ENCODE measurements at places on chromosomes 16 and 17.

DNA sequence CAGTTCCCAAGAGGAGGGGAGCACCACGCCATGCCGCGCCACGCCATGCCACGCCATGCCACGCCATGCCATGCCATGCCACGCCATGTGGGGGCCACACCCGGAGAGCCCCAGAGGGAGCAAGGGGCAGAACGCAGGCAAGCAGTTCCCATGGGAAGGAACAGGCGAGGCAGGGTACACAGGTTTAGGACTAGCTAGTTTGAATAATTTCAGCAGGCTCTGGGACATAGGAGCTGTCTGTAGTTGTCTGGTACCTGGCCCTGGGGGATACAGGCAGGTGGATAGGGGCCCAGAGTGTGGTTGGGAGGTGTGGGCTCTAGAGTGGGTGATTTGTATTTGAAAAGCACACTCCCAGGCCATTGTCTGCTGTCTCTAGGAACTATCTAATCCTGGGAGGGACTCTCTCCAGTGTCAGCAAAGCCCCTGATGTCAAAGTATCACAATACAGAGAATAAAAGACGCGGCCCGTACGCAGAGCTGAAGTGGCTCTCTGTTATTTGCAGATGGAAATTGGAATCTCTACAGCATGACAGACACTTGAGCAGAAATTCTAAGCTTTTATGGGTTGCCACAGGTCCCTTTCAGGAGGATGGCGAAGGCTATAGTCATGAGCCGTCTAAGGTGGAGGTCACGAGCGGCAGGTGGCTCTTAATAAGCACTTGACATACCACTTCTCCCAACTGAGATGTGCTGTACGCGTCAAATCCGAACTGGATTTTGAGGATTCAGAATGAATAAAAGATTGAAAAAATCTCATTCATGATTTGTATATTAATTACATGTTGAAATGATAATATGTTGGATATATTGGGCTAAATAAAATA lies 220.8 kb upstream of the TNRC6C start:
- DNase-seq: no peak

DNA sequence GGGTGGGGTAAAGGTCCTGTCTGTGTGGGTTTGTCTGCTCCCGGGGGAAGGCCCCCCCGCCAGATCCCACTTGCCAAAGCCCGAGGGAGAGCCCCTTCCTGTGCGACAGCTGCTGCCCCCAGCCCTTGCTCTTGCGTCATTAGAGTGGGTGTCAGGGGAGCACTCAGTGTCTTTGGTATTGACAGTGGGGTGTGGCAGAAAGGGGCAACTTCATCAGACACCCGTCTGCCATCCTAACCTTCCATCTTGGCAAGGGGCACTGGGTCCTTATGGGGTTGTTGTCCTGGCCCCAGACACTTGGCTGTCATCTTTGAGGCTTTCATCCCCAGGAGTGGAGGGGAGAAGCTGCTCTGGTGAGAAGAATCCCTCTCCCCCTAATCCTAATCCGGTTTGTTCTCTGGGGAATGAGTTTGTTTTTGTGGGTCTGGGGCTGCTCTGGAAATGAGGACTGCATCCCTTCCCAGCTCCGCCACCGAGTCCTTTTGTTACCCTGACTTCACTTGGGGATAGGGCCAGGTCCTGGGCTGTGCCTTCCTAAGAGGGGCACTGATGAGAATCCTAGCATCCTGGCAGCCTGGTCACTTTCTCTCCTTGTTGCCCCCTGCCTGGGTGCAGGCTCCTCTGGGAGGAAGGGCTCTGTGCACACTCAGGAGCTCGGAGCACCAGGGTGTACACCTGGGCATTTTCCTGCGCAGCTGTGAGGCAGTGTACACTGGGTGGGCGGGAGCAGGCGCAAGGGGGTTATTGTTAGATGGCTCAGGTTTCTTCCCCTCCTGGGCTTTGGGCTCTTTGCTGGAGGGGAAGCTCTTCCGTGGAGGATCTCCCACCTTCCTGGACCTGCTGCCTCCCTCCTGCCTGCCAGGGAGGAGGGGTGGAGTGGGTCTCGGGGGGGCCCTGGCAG lies 21.1 kb downstream of the GJD3 start:
- no peak for DNase-seq

DNA sequence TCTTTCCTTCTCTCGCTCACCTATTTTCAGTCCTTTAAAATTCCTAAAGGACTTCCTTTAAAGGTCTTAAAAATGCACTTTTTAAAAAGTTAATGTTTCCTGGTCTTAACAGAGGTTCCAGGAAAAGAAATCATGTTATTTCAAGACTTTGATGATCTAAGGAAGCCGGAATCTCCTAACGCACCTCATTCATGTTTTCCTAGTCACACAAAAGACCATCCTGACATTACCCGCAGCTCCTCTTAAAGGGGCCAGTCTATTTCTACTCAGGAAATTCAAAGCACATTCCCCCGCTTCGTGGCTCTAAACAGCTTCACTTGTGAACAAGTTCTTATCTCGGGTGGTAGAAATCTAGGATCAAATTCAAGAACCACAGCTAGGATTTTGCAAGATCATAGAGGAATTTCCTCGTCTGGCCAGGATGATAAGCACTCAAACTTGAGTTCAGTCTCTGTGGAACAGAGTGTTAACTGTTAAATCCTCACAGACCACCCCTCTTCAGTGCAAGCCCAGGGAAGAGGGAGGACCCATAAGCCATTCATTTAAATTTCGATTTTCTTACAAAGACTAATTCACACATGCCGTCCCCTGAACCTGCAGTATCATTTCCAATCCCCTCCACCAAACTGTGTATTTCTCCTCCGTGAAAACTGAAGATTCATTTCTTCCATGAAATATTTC lies 137.1 kb upstream of the AXIN2 start:
- DNase-seq: no peak

GRCh38 chr16:53291757-53292392 lies 142.4 kb upstream of the RBL2 start:
- no peak for DNase-seq

GRCh38 chr17:17387017-17387497 lies 83.9 kb downstream of the NT5M start:
- no peak for DNase-seq

DNA sequence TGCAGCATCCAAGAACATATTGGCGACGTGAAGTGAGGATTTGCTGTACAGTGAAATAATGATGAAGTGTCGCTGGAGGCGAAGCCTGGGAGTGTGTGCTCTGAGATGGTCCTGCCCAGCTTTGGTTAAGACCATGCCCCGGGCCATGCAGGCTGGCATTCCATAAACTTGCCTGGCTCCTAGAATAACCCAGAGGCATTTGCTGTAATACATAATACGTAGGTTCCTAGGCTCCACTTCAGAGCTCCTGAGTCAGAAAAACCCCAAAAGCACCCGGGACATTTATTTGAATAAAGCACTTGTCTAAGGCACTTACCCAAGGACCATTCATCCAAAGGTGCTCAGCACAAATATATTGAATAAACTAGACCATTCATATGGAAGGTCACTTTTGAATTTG lies 279.3 kb downstream of the ABCC12 start:
- DNase-seq: no peak

DNA sequence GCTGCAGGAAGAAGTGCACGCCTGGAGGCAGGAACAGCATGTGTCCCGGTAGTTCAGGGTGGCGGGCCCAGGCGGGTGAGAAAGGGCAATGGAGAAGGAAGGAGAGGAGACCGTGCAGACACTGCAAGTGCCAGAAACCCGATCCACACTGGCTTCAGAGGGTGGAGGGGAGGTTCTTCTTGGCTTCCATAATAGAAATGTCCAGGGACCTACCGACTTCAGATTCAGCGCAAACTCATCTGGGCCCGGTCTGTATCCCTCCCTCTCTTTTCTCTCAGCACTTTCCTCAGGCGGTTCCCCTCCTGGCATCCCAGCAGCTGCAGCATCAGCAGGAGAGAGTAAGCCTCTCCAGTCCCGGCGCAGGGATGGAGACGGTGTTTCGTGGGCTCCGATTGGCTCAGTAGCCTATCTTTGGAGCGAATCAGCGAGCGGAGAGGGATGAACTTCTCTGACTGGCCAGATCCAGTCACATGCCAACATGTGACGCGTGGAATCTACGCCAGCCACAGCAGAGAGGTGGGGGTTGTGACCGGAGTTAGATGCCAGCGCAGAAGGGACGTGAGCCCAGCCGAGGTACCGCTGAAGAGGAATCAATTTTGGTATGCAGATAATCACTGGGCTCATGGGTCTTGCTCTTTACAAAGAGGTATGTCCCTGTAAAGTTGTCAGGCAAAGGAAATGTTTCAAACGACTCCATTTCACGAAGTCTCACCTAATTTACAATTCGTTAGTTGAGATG lies 1.9 kb upstream of the PRPSAP2 start:
- peak; percentile 86 for DNase-seq

- peak; percentile 87 for DNase-seq
These were observed 4.5 kb upstream of the UNC13D start for GRCh38 chr17:75848523-75849278.

- no peak for DNase-seq
These were observed 27.0 kb upstream of the SLC35B1 start for GRCh38 chr17:49734515-49735490.

- DNase-seq: peak; percentile 63
These were observed 206.8 kb downstream of the PRKCA start for GRCh38 chr17:66508896-66509844.

DNA sequence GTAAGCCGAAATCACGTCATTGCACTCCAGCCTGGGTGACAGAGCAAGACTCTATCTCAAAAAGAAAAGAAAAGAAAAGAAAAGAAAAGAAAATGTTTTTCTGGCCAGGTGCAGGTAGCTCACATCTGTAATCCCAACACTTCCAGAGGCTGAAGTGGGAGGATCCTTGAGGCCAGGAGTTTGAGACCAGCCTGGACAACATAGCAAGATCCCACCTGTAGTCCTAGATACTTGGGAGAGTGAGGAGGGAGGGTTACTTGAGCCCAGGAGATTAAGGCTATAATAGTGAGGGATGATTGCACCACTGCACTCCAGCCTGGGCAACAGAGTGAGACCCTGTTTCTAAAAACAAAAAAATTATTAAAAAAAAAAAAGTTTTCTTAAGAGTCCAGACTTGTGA lies 2.5 kb upstream of the ATP5MC1 start:
- DNase-seq: no peak
